ENCODE measurements at places on chromosomes 13 and 19. TPM values are rescaled to one million over a fixed set of nuclear protein-coding genes. Genes with fewer than 3 reads are reported as not detected.

GRCh38 chr13:102197193-102197592 lies 204.7 kb downstream of the FGF14 start:
- no peak for DNase-seq

GRCh38 chr13:27141746-27142145 lies 29.9 kb downstream of the USP12 start:
- no peak for DNase-seq

DNA sequence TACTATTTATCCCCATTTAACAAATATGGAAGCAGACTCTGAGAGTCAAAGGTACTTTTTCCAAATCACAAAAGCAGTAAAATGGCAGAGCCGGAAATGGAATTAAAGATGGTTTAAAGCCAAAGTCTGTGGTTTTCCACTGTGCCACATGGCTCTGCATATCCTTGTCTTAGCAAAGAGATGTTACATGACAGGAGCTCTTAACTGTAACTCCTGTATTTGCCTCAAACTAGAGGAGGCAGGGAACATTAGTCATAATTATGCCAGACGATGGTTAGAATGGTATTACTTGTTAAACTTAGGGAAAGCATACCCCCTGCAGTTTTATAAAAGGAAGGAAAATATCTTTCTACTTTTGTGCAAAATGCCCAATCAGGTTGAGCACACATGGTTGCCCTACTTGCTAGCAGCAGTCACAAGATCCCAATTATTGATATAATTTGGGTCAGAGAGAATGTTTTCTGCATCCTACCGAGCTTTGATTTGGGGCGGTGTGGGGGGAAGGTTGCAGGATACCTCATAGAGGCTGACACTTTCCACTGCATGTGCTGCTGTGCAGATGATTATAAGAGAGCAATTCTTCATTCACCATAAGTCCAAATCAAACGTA lies 42.0 kb upstream of the MAB21L1 start:
- DNase-seq = no peak

DNA sequence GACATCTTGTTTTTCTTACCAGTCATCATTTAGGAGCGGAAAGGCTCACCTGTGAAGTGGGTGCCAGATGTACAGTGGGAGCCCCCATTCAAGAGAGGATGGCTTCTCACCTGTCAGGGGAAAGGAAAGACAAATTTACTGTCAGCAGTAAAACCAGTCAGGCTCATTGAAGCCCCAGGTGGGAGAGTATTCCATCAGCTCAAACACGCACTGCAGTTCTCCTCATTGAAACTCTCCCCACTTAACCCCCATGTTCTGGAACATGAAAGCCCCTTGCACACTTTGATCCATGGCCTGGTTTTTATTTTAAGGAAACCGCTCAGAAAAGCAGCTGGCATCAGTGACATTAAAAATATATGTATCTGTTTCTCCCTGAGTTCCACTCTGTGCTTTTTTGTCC lies 401.1 kb upstream of the ZNF507 start:
- no peak for DNase-seq

- no peak for DNase-seq
These were observed 468 bp upstream of the SERTM1 start for GRCh38 chr13:36673352-36673751.

DNA sequence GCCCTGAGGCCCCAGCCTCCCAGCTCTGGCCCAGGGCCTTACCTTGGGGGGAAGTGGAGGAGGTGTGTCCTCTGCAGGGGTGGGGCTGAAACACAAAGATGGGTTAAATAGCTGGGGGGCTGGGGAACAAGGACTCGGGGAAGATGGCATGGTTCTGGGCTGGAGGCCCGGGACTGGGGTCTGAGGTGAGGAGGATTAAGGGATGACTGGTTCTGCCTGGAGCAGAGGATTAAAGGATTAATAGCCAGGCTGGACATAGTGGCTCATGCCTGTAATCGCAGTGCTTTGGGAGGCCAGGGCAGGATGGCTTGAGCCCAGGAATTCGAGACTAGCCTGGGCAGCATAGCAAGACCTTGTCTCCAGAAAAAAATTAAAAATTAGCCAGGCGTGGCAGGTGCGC lies 11.6 kb downstream of the MAP4K1 start:
- no peak for DNase-seq

DNA sequence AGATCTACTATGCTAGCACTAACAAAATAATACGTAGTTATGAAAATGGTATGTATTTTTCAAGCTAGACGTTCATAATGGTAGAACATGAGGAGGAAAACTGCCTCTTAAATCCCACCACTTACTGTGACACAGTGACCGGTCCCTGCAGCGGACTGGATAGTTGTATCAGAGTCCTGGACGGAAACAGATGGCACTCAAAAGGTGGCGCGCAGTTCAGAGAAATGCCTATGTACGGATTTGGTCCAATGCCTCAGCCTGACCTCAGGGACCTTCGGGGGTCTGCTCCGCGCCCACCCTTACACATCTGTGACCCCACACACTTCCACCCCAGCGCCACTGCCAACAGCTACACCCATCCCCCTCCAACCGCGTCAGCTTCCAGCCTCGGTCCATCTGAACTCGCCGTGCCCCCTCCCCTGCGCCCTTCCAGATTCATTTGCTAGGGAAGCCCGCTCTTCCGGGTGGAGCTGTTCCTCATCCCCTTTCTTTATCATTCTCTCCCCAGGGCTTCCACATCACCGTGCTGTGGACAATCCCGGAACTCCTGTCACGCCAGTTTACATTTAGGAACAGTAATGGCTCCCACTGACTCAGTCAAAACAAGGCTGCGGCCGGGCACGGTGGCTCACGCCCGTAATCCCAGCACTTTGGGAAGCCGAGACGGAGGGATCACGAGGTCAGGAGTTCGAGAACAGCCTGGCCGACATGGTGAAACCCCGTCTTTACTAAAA lies 792 bp upstream of the LENG8 start:
- DNase-seq = no peak

DNA sequence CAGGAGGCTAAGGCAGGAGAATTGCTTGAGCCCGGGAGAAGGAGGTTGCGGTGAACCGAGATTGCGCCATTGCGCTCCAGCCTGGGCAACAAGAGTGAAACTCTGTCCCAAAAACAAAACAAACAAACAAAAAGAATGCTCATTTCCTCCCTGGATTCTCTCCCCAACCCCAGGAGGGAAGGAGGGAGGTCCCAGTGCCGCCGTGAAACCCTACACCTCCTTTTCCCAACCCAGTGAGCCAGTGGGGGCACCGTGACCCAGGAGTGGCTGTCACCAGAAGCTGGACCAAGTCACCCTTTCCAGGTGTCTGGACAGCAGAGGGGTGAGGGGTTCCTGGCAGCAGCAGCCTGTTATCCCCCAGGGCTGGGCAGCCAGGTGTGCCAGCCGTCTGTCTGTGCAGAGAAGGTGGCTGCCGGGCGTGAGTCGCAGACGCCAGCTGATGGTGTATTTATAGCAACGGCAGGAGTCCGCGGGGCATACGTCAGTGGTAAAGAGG lies 23.5 kb downstream of the NFIC start:
- no peak for DNase-seq

The ADPRHL1 gene
- polyA plus RNA-seq = 5.4 TPM

All from left renal cortex interstitium (tissue), 4 donors.